D721Med (cell line): ENCODE measurements at places on chromosomes 16 and 17.

- DNase-seq = no peak
These were observed 48.1 kb downstream of the MYO1D start for GRCh38 chr17:32828822-32829221.

- no peak for DNase-seq
These were observed 360.3 kb upstream of the TNRC6C start for GRCh38 chr17:77598241-77598620.

- no peak for DNase-seq
These were observed 19.1 kb upstream of the DOC2B start for GRCh38 chr17:200586-200985.

GRCh38 chr17:78764871-78765270, 17.2 kb downstream of the CYTH1 start:
- DNase-seq = no peak

DNA sequence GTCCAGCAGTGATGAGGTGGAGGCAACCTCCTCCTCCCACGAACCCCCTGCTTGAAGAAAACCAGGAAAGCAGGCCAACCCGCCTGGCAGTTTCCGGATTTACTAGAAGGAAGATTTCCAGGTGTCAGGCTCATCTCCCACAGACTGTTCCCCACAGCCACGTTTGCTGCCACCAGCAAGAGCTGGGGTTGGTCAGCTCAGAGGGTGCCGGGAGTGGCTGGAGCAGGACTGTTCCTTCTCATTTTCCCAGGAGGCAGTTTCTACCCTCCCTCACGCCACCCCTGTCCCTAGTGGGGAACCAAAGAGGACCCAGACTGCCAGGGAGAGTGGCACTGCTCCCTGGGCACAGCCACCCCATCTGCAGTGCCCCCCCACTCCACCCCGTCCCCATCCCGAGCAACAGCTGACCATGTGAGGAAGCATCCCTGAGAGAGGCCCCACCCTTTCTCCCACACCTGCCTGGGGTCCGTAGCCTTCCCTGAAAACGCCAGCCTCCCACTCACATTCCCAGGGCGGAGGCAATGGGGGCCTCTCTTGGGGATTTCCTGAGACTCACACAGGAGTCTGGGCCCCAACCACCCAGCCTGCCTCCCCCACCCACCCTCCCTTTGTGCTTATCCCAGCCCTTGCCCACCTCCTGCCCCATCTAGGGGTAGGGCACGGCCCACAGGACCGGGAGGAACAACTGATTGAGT, 5.9 kb downstream of the KRT17 start:
- no peak for DNase-seq

DNA sequence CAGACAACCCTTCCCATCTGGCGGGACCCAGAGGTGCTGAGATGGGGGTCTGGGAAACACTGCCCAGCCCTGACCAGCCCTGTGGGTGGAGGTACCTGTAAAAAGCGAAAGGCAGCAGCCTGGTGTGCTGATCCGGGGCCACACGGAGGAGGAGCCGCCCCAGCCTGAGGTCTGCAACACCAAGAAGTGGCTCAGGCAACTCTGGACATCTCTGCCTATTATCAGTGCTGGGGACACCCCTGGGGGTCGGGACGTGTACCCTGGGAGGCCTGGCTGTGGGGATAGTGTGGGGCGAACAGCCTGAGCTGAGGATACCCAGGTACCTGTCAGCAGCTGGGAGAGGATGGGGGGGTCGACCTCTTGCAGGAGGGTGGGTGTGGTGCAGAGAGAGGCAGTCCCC, 18.0 kb downstream of the ZNF276 start:
- no peak for DNase-seq

DNA sequence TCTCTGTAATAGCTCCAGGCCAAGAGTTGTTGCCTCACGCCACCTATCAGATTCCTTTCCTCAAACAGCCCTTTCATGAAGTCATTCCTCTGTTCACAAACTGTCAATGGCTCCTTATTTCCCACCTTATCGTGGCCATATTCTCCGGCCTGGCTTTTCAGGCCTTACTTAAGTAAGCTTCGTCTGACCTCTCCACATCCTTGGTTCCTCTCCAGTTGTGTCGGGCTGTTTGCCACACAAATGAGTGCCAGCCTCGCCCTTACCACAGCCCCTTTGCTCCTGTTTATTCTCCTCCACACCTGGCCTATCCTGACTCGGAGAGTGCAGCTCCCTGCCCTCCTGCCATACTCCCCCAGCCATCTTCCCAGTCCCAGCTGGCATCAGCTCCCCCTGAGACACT, 2.0 kb downstream of the TP53I13 start:
- no peak for DNase-seq
